Activated T-helper 17 cell treated with anti-CD3 and anti-CD28 coated beads, Interleukin-2, amount 50 U/mL, for 72 hours (primary cell): ENCODE measurements at places on chromosomes 2 and 18. TPM values are rescaled to one million over a fixed set of nuclear protein-coding genes. Genes with fewer than 3 reads are reported as not detected.

DCTN1 gene
- 84.0 TPM for total RNA-seq

FBLN7 gene
- 49.9 TPM for total RNA-seq

DNA sequence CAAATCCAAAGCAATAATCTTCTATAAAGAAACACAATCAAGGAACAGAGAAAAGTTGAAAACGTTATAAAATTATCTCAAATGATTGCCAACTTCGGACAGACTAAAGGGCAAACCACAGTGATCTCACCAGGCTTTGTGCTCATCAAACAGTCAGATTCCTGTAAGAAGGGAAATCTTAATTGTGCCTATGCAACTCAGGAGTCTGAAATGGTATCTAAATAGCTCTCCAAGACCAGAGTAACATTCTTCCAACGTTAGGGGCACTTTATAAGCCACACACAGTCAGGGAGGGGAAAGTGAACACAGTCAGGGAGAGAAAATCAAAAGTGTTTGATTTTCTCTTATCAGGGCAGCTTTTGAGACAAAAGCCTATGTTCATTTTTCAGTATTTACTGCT, 29.4 kb downstream of the PLEKHM3 start:
- H3K27me3 ChIP-seq: no peaks in the 10 kb centered on the region
- H3K4me3 ChIP-seq: peak overlapping the region; percentile 32
- H3K36me3 ChIP-seq: peaks cover 28% of the 10 kb centered on the region
- peak overlapping the region; percentile 40 for H3K27ac ChIP-seq

GRCh38 chr2:139217641-139218040, 437.5 kb upstream of the NXPH2 start:
- ATAC-seq: no peak
- no peaks in the 10 kb centered on the region for H3K27me3 ChIP-seq
- no peak overlapping the region for H3K4me3 ChIP-seq
- no peak overlapping the region for H3K27ac ChIP-seq
- no peaks in the 10 kb centered on the region for H3K36me3 ChIP-seq
- H3K4me1 ChIP-seq: no peaks in the 10 kb centered on the region

- no peak overlapping the region for H3K4me3 ChIP-seq
- ATAC-seq: no peak
Measured at GRCh38 chr2:202743613-202744012, 108.8 kb downstream of the FAM117B start.

MEP1B gene
- total RNA-seq: 0.13 TPM

DNA sequence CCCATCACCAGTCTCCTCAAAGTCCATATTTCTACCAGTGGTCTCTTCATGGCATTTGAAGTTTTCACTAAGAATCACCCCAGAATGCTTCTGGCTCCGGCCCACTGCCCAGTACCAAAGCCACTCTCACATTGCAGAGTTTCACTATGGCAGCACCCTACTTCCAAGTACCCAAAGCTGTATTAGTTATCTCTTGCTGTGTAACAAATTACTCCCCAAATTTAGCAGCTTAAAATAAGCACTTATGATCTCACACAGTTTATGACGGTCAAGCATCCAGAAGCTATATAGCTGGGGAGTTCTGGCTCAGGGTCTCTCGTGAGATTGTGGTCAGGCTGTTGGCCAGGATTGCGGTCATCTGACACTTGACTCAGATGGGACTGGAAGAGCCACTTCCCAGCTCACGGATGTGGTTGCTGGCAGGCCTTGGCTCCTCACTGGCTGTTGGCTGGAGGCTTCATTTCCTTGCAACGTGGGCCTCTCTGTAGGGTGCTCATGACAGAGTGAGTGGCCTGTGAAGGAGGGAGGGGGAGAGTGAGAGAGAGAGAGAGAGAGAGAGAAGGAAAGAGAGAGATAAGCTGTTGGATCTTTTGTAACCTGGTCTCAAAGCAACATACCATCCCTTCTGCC, 189.5 kb downstream of the CTIF start:
- peak; percentile 38 for ATAC-seq
- no peak overlapping the region for H3K27ac ChIP-seq
- H3K4me3 ChIP-seq: no peak overlapping the region
- H3K4me1 ChIP-seq: no peaks in the 10 kb centered on the region
- no peaks in the 10 kb centered on the region for H3K36me3 ChIP-seq
